Chondrocyte (in vitro differentiated cells): ENCODE measurements at places on chromosomes 2 and 18.

- no peak for DNase-seq
These were observed 46.0 kb downstream of the CAVIN2 start for GRCh38 chr2:191800874-191801273.

DNA sequence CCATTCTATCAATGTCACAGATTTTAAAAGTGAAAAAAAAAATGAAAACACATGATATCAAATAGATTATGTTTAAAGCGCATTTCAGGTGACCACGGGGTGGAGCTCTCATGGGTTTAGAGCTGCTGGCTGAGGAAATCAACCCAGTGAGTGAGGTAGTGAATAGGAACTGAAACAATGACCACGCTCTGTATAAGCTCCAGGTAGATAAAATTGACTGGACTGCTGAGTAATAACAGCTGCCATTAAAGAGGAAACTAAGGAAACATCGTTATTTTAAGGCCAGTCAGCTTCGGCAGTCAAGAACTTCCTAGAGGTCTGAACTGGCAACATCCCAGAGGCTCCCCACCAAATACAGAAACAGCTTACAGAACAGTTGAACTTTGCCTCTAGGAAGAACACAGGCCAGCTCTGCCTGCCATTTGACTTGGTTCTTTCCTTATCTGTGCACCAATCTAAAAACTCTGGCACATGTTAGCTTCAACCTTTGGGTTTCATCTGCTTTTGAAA is 185.9 kb downstream of the PDE1A start:
- no peak for DNase-seq

GRCh38 chr18:12564861-12565260 is 93.0 kb downstream of the SPIRE1 start:
- no peak for DNase-seq

DNA sequence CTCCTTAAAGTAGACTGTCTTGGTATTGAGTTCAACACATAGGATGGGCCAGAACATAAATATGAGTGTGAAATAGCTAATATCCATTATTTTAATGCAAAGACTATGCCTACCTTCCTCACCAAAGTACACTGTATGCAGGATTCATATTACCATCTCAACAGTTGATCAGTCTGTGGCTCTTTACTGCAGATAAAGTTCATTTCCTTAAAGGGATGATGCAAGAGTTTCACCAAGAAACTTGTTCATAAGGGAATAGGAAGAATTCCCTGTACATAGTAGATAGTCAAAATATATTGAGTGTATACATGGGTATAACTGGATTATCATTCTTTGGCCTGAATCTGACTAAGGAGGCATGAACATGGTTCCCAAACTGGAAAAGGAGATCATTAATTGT is 35.0 kb downstream of the MARS2 start:
- no peak for DNase-seq

- DNase-seq, result no peak
These were observed 185.6 kb upstream of the MEX3C start for GRCh38 chr18:51383116-51383515.

GRCh38 chr18:75871596-75871995 is 444.1 kb upstream of the SMIM21 start:
- no peak for DNase-seq

DNA sequence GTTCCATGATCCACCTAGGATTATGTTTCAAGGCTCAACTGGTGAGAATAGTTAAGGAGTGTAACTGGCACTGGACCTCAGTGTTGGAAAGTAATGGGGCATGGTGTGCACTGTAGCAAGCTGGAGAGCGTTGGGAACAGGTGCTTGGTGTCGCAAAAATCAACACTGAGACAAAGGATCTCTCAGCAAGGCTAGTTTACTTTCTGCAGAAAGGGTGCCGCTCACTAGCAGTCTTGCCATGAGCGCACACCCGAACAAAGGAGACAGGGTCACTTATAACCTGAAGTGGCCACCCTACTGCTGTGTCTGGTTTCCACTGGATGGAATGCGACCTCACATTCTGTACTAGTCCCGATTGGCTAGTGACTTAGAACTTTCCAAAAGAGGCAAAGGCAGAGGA is 133.2 kb downstream of the TMEM17 start:
- DNase-seq, result no peak

DNA sequence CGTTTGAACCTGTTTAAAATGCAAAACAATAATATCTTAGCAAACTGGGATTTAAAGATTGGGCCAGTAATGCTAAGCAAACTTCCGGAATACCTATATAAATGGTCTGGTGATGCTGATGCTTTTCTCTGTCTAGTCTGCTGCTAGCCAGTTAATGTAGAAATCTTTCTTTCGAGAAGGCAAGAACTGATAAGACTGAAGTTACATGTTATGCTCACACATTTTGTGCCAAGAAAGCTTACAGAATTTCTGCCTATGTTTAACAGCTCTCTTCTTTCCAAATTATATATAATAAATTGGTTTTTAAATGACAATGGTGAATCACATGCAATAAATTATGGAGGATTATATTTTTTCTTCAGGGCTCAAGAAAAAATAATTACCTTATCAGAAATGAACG is 37.9 kb downstream of the GCA start:
- DNase-seq, result no peak
